ENCODE measurements at places on chromosomes 2 and 18.

DNA sequence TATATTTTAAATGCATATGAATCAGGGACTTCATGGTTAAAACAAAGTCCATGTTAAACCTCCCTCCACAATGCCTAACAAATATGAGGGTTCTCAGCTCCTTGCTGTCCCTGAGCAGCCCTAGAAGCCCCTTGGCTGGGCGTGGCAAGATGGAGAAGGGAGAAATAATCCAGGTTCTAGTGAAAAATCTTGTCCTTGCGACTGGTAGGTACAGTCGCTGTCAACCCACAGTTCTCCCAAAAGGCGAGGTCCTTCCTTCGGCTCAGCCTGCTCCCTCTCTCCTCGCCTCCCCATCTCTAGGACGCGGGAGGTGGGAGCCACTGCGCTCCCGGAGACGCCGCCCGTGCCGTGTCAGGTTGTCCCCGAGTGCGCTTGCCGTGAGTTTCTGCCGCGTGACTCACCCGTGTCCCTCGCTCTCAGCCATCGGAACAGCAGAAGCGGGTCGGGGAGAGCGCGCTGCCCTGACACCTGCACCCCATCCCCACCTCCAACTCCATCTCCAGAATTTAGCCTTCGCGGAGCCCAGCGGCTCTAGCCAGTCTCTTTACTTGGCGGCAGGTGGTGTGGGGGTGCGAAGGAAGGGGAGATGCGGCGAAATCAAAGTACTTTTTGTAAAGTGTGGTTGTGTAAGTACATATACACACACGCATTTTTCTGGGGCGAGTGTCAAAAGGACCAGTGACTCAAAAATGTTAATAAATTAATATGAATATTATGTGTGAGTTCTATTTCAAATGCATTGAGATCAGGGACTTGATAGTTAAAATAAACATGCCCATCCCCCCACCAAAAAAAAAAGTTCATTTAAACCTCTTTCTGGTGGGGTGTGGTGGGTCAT lies 65.1 kb upstream of the TMEM17 start:
- DNase-seq: no peak

DNA sequence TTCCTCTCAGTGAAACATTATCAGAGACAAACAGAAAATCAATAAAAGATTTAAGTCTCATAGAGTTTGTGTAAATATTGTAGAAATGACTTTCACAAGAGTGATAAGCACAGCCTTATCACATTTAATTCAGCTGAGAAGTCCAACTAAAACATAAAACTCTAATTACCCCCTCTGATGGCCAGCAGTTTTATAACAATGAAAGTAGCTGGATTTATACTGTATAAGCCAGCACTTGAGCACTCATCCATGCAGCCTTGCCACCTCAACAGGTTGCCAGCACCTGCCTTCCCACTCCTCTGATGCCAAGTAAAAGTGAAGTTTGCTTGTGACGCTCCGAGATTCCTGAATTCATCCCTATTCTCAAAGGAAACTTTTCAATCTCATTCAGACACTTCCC lies 103.0 kb upstream of the STK39 start:
- no peak for DNase-seq

GRCh38 chr2:160491911-160492371 lies 1.7 kb downstream of the RBMS1 start:
- peak; percentile 67 for DNase-seq

GRCh38 chr2:98026927-98027522 lies 31.3 kb upstream of the TMEM131 start:
- no peak for DNase-seq

- DNase-seq: no peak
These were observed 15.9 kb downstream of the KIDINS220 start for GRCh38 chr2:8821276-8822217.

DNA sequence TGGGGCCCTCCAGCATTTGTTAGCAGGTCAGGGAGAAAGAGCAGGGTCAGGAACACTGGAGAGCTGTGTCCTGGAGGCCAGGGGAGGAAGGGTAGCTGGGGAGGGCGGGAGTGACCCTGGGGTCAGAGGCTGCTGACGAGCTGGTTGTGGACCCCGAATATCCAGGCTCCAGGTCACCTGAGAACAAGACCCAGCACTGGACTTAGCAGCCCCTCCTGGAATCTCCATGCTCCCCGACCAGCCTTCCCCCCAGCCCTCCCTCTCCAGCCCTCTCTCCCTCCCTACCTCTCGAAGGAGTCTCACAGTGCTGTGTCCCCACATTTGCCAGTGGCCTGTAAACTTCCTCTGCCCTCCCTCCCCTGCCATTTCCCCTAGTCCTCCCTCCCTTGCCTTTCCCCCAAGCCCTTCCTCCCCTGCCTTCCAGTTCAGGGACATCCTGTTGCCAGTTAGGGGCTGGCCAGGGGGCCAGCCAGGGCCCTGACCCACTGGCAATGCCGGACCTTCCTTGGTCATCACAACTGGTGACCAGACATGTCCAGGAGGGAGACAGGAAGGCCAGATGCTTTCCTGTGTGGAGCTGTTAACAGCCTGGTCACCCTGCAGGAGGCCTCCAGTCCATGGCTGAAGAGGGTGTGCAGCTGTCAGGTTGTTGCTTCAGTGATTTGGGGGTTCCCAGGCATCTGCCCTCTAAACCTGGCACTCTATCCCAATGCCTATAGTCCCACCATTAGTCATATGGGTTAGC lies 50.0 kb upstream of the FAHD2A start:
- DNase-seq: no peak
